Activated CD4-positive, alpha-beta T cell treated with anti-CD3 and anti-CD28 coated beads for 48 hours (primary cell): ENCODE measurements at places on chromosomes 11 and 22.

- DNase-seq: no peak
These were observed 11.0 kb upstream of the CAPRIN1 start for GRCh38 chr11:34040571-34040970.

DNA sequence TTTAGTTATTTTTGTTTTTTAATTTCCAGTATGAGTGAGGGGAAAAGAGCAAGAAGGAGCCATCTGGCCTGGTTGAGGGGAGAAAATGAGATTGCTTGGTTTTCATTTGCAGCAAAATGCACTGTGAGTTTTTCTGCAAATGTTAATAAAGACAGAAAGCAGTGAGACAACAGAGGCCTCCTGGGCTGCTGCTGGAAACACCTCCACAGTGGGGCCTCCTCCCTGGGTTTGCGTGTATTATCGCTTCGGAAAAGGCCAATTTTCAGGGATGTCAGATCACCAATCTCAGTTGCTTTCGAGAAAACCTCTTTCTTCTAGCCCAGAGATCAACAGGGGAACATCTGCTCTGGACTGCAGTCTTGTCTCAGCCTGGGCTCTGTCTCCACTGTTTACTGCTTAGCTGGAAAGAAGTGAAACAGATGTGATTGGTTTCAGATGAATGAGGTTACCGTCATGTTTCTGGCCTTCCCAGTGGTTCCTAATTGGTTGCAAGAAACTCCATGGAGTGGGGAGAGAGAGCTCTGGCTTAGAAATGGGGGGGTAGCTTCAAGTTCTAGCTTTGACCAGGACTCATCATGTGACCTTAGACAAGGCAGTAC lies 17.3 kb downstream of the TSPAN18 start:
- DNase-seq: no peak

GRCh38 chr11:110026858-110027626 lies 66.2 kb upstream of the ZC3H12C start:
- no peak for DNase-seq

DNA sequence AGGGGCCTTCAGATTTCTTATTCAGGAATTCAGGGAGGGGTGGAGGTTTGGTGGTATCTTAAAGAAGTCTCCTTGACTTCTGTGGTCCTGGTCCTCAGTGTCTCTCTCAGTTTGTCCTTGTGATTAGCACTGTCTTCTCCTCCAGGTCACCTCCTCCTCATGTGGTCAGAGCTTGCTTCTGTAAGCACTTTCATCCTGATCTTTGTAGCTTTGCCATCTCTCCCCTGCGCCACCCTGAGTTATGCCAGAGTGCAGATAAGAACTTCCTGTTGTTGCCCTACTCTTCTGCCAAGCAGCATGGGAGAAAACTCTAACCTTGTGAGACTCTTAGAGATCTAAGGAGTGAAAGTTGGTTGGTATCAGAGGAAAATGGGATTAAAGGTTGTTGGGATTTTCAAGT lies 30.9 kb downstream of the MICAL2 start:
- DNase-seq: no peak

DNA sequence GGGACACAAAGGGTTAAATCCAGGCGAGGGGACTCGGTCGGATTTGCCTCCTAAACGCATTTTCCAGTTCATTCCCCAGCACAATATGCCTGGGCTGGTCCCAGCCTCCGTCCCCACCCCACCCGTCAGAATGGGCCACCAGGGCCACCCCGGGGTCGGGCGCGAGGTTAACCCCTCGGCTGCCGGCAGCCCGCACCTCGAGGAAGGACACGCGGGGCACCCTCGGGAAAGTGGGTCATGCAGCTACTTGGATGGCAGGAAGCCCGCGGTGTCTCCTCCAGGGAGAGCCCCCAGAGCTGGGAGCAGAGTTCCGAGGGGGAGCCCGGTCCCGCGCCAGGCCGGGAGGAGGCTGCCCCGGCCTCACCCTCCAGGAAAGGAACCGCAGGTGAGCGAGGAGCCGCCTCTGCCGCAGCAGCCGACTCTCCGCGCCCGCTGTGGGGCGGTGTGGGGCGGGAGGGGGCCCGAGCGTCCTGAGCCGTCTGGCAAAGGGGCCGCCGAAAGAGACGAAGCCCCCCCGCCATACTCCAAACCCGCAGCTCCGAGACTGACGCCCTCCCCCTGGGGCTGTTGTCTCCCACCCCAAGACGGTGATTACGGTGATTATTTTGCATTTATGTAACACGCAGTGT lies 1.4 kb downstream of the NECTIN1 start:
- DNase-seq: peak; percentile 31

DNA sequence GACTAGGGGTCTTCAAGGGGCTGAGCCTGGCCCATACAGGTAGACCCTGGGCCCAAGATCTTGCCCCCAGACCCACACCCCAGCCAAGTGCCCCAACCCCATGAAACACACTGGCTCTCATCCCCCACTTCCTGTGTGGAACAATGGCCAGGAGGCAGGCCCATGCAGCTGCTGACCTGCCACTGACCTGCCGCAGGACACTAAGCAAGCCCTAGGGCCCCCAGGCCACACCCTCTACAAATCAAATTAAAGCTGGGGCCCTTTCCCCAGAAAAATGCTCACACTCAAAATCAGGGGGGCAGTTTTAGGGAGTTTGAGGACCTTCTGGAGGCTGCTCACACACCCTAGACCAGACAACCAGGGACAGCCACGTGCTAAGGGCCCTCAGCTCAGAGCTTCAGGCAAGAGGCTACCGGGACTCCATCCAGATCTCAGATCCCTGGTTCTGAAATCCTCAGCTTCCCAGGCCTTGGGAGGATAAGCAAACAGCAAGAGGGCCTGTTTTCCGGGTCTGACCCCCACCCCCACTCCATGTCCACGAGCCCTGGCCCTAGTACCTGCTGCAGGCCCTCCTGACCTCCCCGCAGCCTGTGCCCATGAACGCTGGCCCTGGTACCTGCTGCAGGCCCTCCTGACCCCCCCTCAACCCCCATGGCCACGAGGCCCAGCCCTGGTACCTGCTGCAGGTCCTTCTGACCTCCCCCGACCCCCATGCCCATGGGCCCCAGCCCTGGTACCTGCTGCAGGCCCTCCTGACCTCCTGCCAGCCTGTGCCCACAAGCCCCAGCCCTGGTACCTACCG lies 10.0 kb downstream of the CARD10 start:
- DNase-seq: no peak

DNA sequence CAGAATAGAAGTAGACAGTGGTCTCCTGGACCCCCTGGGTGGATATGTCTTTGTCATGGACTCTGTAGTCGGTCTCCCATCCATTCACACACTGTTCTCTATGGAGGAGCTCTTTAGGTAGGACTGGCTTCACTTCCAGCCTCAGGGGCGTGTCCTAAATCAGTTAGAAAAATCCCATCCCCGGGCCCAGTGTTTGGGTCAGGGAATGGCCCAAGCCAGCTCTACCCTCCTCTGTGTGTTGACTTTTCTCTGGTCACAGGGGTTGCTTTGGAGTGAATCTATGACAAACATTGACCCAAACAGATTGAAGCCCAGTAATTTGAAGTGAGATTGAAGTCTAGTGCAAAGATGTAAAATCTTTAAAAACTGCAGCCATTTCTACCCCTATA lies 34.0 kb downstream of the WEE1 start:
- no peak for DNase-seq

- DNase-seq: no peak
These were observed 34.9 kb downstream of the SERPINH1 start for GRCh38 chr11:75596914-75597313.

DNA sequence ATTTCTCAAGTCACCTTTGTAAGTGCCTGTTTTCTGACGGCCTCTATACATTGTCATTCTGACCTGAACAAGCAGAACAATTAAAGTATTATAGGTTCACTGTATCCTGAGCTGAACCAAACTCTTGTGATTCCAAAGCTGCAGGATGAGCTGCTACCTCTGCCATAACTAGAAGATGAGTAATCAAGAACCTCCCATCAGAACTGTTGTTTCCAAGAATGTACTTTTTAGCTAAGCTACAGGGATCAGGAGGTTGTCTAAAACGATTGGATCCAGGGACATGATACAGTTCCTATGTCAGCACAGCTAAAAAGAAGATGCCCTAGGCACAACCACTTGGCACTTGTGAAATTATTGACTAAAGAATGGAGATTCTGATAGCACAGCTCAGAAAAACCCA lies 288.4 kb upstream of the CCDC90B start:
- DNase-seq: no peak

- DNase-seq: no peak
These were observed 115.6 kb downstream of the SLC1A2 start for GRCh38 chr11:35303596-35304385.

GRCh38 chr22:26259510-26259909 lies 90.2 kb downstream of the SEZ6L start:
- peak; percentile 31 for DNase-seq

DNA sequence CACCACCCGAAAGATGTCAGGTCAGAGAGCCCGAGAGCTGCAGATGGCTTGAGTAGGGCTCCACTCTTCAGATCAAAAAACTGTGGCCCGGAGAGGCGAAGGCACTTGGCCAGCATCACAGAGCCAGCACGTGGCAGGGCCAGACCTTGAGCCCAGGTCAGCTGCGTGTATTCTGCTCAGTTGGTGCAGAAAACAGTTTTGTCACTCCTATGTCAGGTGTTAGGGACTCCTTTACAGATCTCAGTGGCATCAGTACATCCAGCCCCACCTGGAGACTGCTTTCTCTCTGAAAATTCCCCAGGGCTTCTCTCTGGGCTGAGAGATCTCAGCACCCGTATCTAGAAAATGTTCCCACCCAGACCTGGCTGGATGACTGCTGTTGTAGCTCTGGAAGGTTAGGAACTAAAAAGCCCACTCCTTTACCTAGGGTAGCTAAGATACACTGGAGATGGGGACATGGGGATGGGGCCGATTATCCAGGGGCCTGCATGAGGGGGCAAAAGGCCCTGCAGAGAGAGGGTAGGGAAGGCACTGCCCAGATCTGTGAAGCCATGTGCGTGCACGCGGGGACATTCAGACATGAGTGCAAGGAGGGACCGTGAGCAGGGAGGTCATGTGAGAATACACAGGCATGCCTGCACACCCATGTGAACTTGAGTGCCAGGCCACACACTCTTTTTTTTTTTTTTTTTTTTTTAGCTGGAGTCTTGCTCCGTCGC lies 3.4 kb downstream of the APOA1 start:
- DNase-seq: no peak

- DNase-seq: no peak
These were observed 77.8 kb downstream of the CDKN1C start for GRCh38 chr11:2807801-2808241.

DNA sequence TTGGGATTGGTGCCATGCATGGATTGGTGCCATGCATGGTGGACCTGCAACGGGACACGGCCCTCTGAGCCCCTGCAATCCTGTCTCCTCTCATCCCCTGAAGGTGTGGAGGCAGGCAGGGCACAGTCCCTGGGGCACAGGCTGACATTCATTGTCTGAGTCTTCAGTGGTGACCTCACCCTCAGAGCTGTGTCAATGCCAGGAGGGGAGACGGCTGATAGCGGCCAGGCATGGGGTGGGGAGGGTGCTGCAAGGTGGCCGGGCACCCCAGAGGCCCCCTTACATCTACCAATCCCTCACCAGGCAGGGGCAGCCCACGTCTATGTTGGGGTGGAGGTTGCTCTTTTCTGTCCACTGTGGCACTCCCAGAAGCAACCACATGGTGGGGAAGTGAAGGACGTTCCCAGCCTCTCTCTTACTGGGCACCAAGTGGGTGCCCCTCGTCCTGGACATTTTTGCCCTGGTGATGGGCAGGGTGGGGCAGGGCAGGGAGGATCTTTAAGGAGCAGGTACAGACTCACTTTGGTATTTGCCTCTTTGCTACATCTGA lies 47.6 kb downstream of the NECTIN1 start:
- DNase-seq: no peak

GRCh38 chr22:46537946-46538813 lies 760 bp upstream of the CELSR1 start:
- no peak for DNase-seq

DNA sequence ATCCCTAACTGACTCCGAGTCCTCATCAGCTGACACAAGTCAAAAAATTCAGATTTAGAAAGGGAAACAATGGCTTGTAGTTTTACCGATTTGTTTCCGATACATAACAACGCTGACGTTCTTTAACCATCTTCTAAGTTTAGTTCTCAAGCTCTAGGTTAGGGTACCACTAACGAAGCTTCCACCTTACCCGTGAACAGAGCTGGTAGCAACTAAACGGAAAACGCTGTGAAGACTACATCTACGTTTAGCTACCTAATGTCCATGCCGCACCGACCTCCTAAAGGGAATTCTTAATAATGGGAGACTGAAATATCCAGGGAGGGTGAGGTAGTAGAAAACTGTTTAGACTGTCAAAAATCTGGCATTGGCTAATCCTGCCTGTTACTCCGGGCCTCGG lies 1.0 kb downstream of the NUP98 start:
- no peak for DNase-seq

GRCh38 chr11:122336706-122337105 lies 220.7 kb upstream of the BLID start:
- no peak for DNase-seq

GRCh38 chr11:30938171-30938570 lies 352.0 kb upstream of the MPPED2 start:
- no peak for DNase-seq

DNA sequence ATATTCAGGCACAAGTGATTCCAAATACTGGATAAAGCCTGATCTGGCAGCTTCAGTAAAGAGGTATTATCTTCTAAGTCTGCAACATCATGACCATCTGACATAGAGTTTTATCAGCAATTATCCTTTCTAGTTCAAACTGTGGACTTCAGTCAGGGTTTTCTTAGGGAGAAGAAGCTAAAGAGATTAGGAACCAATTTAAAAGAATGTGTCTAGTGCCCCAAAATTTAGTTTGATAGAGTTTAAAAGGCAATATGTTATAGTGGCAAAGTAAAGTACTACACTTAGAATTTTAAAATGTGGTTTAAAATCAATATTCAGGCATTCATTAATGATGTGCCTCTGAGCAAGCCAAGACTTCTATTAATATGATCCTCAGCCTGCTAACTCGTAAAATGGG lies 5.4 kb downstream of the PAK1 start:
- no peak for DNase-seq
